ENCODE measurements at places on chromosomes 3 and 15. TPM values are rescaled to one million over a fixed set of nuclear protein-coding genes. Genes with fewer than 3 reads are reported as not detected.
A peak's percentile ranks its signal among the peaks of the same experiment; 100 is the strongest.

The ACTR8 gene
- total RNA-seq, result 22.3 TPM

The SCG5 gene
- 1.6 TPM for total RNA-seq

The BFSP2 gene
- not detected for total RNA-seq

The CSPG5 gene
- total RNA-seq, result 0.66 TPM

The PRR20G gene
- total RNA-seq, result not detected

The SHC4 gene
- 4.3 TPM for total RNA-seq

The KCNAB1 gene
- total RNA-seq, result not detected

DNA sequence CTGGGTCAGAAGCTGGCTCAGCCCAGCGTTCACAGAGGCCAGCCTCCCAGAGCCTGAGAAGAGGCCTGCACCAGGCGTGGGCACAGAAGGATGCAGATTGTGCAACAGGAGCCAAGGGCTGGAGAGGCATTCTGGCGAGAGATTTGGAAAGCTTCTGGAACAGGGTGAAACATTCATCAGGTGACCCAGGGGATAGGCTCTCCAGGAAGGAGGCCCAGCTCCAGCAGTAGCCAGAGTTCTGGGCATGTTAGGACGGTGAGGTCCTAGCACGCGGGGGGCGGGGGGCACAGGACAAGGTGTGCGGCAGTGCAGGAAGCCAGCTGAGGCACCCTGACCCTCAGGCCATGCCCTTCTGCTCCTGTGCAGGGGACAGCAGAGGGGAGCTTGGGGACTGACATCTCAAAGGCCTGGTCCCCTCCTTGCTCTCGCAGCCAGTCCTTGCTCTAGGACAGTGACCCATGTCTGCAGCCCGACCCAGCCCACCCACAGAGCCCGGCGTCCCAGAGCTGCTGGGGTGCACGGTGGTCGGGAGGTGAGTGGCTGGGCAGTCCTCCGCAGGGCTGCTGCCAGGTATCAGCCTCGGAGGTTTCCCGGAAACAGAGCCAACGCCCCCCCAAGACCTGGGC lies 111.7 kb upstream of the KLF13 start:
- peak; percentile 6 for DNase-seq

DNA sequence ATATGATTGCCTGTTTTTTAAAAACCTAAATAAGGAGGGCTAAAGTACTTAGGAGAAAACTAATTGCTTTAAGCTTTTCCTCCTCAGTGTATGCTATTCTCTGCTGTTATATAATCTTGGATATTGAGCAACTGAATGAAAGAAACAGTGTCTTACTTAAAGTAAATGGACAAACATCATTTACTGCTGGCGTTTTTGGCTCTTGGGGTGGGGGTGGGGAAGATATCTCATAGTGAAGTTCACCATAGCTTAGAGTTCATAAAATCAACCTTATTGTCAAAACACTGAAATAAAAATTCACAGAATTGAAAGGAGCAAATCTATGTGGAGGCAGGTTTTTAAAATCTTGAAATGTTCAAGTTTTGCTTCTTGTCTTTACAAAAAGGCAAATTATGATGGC lies 256.4 kb upstream of the SOX2 start:
- no peak for DNase-seq

- DNase-seq, result no peak
Observed at GRCh38 chr3:19931180-19931692, 2.8 kb downstream of the EFHB start.

- peak; percentile 31 for DNase-seq
Observed at GRCh38 chr3:169148448-169149348, 514.8 kb downstream of the MECOM start.

- no peak for DNase-seq
Observed at GRCh38 chr3:98553021-98553563, 21.3 kb downstream of the GPR15 start.

DNA sequence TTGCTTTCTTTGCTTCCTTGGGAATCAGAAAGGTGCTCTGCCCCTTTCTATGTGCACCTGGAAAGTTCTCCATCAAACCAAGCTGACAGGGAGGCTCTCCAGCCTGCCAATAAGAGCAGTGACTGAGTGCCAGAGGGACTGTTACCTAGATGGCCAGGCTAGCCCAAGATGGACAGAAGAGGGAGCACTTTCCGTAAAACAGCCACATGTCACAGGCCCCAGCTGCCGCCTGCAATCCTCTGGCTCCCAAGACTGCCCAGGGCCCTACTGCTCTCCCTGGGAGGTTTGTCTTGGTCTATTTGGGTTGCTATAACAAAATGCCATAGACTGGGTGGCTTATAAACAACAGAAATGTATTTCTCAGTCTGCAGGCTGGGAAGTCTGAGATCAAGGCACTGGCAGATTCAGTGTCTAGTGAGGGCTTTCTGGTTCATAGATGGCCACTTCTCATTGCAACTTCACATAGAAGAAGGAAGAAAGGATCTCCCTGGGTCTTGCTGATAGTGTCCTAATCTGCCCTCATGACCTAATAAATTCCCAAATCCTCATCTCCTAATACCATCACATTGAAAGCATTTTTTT lies 72.3 kb downstream of the TAMM41 start:
- peak; percentile 74 for DNase-seq

DNA sequence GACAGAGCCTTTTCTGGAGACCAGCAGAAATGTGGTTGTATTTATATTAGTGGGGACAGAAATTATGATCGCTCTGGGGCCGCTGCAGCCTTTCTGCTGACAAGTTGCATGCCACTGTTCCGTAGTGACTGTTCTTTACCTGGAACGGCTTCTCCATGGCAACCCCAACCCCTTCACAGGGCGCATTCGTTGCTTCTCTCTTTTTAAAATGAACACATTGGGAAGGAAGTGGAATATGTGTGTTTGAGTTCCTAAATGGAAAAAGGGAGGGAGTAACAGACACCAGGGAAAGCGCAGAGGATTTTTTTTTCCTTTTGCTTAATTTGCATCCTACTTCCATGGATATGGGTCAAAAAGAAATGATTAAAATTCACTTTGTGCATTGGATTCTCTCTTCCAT lies 482.0 kb upstream of the SUCLG2 start:
- no peak for DNase-seq

- DNase-seq, result peak; percentile 67
Observed at GRCh38 chr15:41610048-41610447, 50.2 kb upstream of the MGA start.

DNA sequence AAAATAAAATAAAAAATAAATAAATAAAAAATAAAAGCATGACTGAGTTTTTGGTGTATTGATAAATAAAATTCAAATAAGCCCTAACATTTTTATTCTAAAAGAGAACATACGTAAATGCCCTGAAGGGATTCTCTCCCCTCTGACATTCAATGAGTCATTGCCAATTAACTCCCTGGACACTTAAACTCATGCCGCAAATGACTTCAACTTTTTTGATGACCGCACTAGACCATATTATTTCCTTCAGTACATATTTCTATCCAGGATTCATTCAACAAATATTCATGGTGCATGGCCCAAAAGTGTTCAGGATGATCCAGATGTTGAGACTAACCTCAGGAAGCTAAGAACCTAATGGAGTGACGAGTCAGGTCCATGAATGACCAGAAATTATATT lies 195.9 kb upstream of the LRRN1 start:
- no peak for DNase-seq

DNA sequence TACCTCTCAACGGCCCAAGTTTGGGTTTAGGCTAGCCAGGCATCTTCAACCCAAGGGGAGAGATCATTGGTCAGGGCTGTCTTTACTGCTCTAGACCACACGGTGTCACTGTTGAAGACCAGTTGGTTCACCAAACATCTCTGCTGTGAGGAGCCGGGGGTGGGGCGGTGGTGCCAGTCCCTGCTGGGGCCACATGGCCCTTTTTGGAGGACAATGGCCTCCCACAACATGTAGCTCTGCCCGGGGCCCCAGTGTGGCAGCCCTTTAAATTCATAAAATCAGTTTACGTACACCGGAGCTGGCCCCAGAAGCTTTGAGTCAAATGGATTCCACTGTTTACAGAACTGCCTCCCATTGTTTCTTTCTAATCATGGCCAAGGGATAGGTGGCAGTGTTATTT lies 19.1 kb upstream of the TM4SF18 start:
- DNase-seq, result peak; percentile 84

DNA sequence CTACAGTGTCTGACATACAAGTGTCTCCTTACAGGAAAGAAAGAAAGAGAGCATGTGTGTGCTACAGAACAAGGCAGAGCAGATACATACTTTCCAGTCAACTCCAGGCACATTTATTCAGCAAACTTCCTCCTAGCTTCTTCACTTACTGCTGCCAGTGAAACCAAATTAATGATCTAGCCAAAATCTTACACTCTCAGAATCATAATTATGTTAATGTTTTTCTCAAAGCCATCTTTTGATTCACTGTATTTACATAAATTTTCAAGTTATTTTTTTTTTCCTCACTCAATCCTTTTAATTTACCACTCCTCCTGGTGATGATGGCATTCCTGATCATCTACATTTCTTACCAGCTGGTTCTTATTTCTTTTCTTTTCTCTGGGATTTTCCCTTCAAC lies 326.7 kb downstream of the IGSF11 start:
- DNase-seq, result no peak

GRCh38 chr3:159604151-159604581 lies 384.5 kb upstream of the IL12A start:
- peak; percentile 52 for DNase-seq

GRCh38 chr3:151798466-151798865 lies 15.4 kb upstream of the AADAC start:
- no peak for DNase-seq

All from PC-3 (cell line).